Esophagus muscularis mucosa (tissue), 4 donors: ENCODE measurements at places on chromosomes 1 and 21. TPM values are rescaled to one million over a fixed set of nuclear protein-coding genes. Genes with fewer than 3 reads are reported as not detected.

GRCh38 chr1:201791051-201791778 is 37.7 kb upstream of the IPO9 start:
- no peak overlapping the region for H3K4me3 ChIP-seq
- peaks cover 53% of the 10 kb centered on the region for H3K36me3 ChIP-seq
- no peak for DNase-seq
- peak overlapping the region; percentile 72 for H3K27ac ChIP-seq

DNA sequence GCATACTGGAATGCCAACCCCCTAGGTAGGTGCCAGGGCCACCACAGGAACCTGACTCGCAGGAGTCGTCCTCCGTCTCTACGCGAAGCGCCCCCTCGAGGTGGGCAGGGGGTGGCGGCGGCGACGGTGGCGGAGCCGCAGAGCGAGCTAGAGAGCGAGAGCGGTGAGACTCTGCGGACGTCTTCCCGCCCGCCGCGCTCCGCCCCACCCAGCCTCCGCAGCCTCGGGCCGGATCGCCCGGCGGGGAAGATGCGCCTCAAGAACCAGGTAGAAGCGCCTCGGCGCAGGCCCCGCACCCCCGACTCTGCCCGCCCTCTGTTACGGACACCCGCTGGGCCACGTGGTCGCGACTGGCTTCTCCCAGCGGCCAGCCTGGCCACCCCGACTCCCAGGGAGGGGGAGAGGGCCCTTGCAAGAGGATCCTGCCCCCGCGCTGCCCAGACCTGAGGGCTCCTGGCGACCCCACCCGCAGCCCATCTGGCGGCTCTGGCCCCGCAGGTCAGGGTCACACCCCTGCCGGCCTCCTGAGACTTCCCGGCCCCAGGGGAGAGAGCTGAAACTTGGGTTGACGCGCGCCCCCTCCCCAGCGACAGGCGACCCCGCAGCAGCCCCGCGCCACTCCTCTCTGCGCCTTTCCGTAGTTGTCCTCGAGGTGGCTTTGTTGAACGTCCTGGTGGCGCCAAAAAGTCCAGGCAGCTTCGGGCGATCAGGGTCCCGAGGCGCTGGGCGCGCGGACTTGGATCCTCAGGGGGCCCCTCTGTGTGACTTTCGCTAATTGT is 24.4 kb upstream of the AGBL4 start:
- DNase-seq = no peak
- no peak overlapping the region for H3K27ac ChIP-seq

The MPZL1 gene
- 117 TPM for total RNA-seq

DNA sequence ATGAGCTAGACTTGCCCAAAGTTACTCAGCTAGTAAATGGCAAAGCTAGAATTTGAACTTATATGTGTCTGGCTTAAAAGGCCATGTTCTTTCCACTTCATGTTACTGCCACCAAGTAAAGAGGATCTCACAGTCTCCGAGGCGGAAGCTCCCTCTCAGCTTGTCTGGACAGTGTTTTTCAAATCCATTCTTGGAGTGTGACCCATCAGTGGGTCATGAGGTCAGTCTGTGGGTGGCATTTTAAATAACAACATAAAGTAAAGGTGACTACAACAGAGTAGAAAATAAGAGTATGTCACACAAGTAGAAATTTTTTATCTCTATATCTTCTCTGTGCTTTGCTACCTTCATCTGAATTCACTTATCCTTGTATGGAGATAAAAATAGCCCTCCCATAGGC is 3.2 kb upstream of the HMGB4 start:
- H3K4me1 ChIP-seq = no peaks in the 10 kb centered on the region
- H3K27me3 ChIP-seq = no peaks in the 10 kb centered on the region
- DNase-seq = no peak
- H3K4me3 ChIP-seq = no peak overlapping the region
- no peaks in the 10 kb centered on the region for H3K36me3 ChIP-seq

GRCh38 chr1:110098222-110099026 is 13.8 kb upstream of the UBL4B start:
- H3K4me3 ChIP-seq = no peak overlapping the region
- H3K4me1 ChIP-seq = no peaks in the 10 kb centered on the region
- DNase-seq = no peak
- H3K27me3 ChIP-seq = no peaks in the 10 kb centered on the region

The C2CD4D gene
- total RNA-seq = not detected

The SOD1 gene
- 185 TPM for total RNA-seq

DNA sequence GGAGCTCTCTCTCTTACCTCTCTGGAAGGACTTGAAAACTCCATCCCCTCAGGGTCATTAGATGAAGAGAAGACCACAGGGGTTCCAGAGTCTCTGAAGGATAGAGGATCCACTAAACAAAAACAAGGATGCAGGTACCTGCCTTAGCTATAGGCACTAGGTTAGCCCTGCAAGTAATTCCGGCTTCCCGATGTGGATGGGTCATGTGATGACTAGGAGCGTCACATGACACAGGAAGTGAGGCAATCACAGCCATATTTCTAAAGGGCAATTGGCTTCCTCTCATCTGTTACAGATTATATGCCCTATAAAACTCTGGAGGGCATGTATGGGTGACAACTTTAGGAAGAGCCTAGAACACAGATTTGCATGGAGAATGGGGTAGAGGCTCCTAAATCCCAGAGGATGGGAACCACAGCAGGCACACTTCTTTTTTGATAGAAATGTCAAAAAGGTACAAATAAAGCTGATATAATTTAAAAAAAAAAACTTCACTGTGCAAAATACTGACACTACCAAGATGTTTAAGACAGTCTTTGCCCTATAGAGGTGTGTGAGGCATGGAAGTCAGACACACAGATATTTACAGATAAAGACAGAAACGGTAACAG is 14.1 kb downstream of the ENTREP3 start:
- H3K4me1 ChIP-seq = peaks cover 17% of the 10 kb centered on the region
- peak overlapping the region; percentile 56 for H3K4me3 ChIP-seq
- H3K27me3 ChIP-seq = no peaks in the 10 kb centered on the region
- H3K36me3 ChIP-seq = peaks cover 32% of the 10 kb centered on the region

The KIF14 gene
- 0.17 TPM for total RNA-seq

- no peak overlapping the region for H3K4me3 ChIP-seq
- no peak for DNase-seq
- H3K4me1 ChIP-seq = no peaks in the 10 kb centered on the region
- no peaks in the 10 kb centered on the region for H3K27me3 ChIP-seq
- no peaks in the 10 kb centered on the region for H3K36me3 ChIP-seq
These were observed 1113.9 kb upstream of the B3GALT2 start for GRCh38 chr1:194300340-194300739.

The LRRN2 gene
- 3.7 TPM for total RNA-seq

DNA sequence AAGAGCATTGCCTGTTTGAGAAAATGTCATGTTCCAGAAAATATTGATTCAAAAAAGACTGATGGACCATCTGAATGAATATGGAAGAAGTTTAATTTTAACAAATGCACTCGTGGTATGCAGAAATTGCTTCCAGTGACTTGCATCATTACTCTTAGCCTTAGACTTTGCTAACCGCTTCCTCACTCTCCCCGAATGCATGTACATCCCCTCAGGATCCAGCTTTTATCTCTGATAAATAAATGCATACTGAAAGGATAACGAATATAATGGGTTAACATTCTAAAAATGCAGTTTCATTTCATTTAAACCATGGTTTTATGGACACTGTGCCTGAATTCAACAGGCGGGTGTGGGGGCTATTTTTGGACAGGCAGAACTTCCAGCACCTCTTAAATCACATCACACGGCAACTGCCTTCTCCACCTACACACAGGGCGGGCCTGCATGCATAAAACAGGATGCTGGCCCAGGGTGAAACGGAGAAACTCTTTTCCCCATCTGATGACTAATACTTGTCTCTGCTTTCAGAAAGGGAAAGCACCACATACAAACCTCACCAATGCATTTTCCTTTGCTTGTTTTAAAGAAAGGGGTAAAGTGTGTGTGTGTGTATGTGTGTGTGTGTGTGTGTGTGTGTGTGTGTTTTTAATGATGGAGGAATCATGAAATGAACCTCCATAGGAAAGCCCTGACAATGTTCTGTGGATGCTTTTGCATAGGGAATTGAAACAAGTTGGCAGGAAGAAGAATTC is 48.7 kb downstream of the SPAG17 start:
- H3K36me3 ChIP-seq = no peaks in the 10 kb centered on the region
- H3K27me3 ChIP-seq = peaks cover 7% of the 10 kb centered on the region
- peaks cover 11% of the 10 kb centered on the region for H3K4me1 ChIP-seq
- no peak overlapping the region for H3K27ac ChIP-seq
- no peak overlapping the region for H3K4me3 ChIP-seq
- DNase-seq = no peak

- H3K27ac ChIP-seq = no peak overlapping the region
- H3K36me3 ChIP-seq = no peaks in the 10 kb centered on the region
- H3K27me3 ChIP-seq = no peaks in the 10 kb centered on the region
- no peak for DNase-seq
- H3K4me1 ChIP-seq = no peaks in the 10 kb centered on the region
- no peak overlapping the region for H3K4me3 ChIP-seq
These were observed 12.4 kb downstream of the SAMSN1 start for GRCh38 chr21:14533499-14534428.

DNA sequence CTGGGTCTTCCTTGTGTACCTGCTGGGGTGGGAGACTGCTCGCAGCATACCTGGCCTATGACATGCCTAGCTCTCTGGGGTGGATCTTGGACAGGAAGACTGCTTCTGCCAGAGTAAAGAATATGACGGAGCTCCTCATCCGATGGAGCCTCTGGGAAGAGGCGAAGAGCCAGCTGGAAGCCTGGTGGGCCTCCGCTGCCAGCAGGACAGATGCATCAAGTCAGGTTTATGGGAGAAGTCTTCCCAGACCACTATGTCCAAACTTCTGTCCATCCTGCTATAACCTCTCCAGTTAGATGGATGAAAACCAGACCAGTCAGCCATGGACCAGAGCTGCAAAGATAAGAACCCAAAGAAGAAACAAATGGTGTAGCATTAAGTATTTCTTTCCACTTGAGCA is 27.7 kb upstream of the NGF start:
- DNase-seq = no peak
- no peak overlapping the region for H3K4me3 ChIP-seq
- no peaks in the 10 kb centered on the region for H3K27me3 ChIP-seq
- H3K36me3 ChIP-seq = no peaks in the 10 kb centered on the region
- H3K27ac ChIP-seq = peak overlapping the region; percentile 14
- H3K4me1 ChIP-seq = peaks cover 33% of the 10 kb centered on the region

The SPATA17 gene
- total RNA-seq = 0.45 TPM

The MPL gene
- total RNA-seq = not detected

DNA sequence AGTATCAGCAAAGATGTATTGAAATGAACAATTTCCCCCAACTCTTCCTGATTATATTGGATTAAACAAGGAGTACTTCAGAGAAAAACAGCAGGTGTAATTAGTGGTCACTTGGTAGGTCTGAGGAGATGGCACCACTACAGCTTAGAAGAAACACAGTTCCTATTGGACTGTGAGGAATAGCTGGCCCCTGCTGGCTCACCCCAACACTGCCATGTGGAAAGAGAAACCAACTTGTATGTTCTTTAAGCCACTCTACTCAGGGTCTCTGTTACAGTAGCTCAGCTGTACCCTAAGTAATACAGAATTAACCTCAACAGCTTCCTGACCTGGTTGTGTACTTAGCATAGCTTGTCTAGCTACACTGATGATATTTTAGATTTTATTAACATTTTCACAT is 26.5 kb upstream of the MTR start:
- no peak overlapping the region for H3K27ac ChIP-seq
- H3K4me1 ChIP-seq = peaks cover 6% of the 10 kb centered on the region
- H3K27me3 ChIP-seq = no peaks in the 10 kb centered on the region
- DNase-seq = no peak

The RIPPLY3 gene
- not detected for total RNA-seq
